ENCODE measurements at places on chromosomes 16 and 17.

- DNase-seq = no peak
These were observed 26.0 kb downstream of the NEUROD2 start for GRCh38 chr17:39581759-39582085.

DNA sequence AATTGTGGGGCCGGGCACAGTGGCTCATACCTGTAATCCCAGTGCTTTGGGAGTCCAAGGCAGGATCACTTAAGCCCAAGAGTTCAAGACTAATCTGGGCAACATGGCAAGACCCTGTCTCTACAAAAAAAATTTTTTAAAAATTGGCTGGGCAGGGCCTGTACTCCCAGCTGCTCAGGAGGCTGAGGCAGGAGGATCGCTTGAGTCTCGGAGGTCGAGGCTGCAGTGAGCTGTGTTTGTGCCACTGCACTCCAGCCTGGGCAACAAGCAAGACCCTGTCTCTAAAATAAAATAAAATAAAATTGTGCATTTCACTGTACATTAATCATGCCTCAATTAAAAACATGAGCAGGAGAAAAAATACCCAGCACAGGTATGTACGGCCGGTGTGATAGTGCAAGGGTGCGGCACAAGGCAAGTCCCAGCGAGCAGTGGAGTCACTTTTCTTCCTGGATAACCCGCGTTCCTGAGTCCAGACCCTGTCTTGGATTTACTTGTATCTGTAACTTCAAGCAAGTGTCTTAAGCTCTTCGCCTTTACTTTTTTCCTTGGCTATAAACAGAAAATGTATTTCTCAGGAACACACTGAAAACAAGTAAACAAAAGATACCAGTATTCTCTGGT is 11.4 kb downstream of the ZDHHC7 start:
- no peak for DNase-seq

DNA sequence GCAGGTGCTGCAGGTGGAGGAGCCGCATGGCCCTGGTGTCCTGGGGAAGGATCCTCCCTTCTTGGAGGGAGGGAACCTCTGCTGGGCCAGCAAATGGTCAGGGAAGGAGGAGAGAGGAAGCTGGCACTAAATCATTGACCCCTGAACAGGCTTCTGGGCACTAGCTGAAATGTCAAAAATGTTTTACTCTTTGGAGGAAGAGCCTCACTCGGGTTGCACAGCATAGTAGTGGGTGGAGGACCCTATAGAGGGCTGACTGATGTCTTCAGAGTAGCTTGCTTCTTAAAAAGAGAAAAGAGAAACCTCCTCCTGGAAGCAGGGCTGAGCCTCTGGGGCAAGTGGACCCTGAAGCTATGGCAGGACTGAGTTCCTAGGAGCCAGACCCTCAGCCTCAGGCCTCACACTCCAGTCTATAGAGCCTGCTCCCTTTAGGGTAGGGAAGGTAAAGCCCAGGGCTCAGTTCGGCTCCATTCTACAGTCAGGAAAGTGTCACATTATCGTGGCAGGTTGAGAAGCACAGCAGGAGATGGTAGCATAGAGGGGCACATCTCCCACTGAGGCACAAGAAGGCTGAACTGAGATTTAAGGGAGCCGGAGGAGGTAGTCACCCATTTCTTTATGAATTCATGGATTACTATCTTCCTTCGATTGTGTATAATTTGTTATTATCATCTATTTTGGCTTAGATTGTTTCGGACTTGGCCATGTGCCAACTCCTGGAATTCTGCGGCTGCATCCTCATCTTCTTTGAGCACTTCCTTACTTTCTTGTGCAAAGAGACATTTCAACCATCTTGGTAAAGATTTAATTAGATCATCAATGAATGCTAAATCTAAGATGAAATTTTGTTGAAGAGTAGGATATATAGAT is 7.3 kb upstream of the CUEDC1 start:
- no peak for DNase-seq

DNA sequence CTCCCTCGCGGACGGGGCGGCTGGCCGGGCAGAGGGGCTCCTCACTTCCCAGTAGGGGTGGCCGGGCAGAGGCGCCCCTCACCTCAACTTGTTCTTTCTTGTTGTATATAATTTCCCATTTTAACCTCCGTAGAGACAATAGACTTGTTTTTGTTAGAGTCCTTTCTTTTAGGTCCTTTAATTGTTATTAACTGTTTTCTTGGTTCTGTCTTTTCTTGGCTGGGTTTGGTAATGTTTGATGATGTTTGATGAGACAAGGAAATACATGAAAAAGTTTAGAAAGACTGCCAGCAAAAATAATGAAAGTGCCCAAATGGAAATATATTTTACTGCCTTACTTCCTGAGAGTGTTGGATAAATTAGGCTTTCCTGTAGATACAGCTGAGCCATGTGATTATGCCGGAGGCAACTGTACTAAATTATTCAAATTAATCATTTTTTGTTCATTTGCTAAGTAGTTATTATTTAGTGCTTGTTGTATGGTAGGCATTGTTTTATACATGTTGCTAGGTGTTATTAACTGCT is 30.9 kb downstream of the PRPSAP2 start:
- DNase-seq = no peak

DNA sequence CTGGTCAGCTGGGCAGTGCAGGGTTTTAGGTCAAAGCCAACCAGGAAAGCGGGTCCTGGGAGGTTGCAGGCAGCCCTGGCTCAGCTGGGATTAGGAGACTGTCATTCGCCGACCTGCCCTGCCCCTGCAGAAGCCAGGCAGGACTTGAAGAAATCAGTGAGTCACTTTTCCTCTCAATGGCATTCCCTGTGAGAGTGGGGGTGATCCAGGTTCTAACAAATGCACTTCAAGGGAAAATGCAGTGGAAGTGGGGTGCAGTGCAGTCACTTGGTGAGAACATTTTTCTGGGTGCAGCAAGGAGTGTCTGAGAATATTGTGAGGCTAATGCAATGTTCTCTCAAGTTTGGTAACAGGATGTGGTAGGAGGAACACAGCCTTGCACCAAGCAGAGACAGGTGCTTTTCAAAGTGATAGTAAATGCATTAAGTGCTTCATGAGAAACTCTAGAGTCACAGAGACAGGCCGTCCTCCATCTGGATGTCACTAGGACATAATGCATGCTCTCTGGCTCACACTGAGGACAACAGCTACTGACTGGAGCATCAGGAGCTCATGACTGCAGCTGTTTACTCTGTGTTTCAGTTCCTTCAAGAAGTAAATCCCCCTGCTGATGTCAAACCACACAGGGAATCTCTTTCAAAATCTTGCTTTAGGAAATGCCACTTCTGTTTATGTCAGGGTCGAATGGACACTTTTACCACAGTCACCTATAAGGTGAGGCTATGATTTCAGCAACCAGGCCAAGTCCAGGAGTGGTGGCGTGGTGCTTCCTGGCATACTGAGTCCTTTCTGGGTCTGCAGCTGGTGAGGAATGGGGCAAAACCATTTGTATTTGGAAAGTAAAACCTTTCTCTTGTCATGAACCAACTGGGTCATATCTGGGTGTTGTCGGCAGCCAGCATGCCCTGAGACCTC is 16.7 kb downstream of the CDK5R1 start:
- no peak for DNase-seq

DNA sequence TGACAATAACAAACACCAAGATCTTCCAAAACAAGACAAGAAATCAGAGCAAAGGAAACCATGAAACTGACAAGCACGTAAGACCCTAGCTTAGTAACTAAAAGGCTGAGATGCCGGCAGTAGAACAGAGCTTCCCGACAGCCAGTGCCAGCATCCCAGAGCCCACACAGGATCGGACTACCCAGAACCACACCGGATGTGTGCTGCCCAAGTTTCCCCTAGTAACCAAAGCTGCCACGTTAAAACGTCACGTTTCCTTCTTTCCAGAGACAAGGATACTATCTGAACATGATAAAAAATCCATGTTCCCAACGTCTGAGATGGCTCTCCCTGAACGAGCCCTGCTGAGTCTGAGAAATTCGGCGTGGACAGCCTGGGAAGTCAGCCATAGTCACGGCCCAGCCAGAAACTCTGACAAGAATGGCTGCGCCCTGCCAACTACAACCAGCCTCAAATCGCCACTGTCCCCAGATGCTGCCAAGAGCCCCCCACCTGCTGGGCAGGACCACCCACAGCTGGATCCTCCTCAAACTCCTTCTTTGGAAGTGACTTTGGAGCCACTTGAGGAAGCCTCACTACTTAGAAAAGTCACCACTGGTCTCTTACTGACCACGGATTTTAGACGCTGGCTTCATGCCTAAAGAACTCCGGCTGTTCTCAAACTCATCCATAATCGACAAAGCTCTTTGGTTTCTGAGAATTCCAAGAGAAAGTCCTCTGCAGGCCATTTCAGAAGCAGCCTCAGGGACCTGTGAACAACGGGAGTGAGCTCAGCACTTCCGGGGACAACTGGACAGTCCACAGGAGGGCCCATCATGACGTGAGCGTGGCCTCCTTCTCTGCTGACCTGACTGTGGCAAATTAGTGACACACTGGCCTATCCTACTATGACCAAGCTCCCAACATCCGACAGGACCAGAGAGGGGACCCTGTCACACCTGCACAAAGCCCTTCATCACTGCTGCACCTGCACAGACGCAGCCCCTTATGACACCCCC is 16.7 kb downstream of the CCDC57 start:
- DNase-seq = no peak

DNA sequence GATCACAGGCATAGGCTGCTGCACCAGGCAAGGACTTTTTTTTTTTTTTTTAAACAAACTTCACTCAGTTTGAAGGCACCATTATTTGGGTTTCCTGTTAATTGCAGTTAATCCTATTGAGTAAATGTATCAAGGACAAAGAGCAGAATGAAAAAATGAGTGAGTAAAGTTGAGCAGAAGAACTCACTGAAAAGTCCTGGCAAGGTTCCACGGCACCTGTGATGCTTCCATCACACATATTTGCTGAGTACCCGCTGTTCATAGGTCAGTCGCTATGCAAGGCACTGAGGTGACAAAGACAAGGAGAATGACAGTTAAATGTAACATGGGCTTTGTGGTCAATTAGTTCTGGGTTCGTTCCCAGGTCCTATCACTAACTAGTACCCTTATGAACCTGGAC is 670.0 kb downstream of the MAF start:
- DNase-seq = no peak

- DNase-seq = no peak
These were observed 6.3 kb downstream of the HAGH start for GRCh38 chr16:1820096-1820945.

DNA sequence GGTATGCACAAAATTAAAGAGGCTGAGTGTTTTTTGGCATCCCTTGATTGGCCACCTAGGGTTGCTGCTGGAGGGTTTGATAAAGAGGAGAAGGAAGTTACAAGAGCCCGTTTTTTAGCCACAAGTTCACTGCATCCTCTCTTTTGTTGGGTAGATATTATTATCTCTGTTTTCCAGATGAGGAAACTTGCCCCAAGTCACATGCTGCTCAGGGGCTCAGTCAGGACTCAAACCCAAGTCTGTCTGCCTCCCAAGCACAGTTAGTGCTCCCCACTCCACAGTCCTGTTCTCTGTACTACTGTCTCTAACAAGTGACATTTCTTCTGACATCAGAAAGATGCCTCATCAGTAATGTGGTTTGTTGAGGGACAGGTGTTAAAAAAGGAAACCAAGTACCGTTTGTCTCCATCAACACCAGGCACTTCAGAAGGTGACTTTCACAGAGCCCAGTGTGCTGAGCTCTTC is 1.4 kb downstream of the NT5M start:
- no peak for DNase-seq

DNA sequence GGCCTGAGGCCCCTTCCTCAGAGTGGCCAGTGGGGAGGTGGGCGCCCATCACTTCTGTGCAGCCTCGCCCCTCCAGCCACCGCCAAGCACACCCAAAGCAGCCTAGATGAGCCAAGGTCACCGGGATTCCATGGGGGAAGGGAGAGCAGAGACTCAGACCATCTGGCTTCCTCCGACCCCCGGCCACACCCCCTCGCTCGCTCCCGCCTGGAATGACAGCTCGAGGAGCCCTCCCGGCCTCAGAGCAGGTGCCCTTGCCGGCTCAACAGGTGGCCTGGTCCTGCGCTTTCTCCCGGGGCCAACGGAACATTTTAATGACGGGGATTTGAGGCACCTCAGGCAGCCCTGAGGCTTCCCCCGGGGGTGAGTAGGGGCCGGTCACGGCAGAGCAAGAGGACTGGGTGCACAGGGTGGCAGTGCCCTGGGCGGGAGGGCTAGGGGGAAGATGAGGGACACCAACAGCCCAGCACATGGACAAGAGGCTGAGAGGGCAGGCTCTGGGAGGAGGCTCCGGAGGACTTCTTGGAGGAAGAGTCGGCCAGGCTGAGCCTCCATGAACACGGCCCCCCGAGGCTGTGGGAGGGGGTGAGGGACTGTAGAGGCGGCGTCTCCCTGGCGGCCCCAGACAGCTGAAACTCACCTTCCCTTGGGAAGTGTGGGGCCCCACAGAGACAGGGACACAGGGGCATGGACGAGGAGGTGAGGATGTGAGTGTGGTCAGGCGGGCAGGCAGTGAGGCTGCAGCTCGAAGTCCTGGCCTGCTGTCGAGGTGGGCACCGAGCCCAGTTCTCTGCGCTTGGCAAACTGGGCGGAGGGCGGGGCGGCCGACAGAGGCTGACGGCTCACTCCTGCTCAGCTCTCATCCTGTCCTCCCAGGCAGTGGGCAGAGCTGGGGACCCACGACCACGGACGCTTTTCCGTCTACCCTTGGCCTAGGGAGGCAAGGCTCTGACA is 12.5 kb upstream of the C1QTNF8 start:
- DNase-seq = peak; percentile 48

DNA sequence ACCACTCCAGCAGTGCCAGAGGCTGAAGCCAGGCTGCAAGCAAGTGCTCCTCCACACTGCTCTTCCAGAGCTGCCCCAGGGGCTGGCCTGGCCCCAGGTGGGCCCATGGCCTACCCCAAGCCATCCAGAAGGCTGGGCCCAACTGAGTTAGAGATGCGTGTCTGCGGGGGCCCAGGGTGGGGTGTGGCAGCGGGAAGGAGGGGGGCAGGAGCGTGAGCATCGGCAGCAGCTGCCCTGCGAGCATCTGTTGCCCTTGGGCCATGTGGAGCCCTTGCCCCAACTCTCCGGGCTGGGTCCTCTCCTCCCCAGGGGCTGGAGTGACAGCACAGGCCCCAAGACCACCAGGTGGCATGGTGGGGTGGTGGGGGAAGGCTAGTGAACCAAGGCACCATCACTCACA is 7.3 kb upstream of the SREBF1 start:
- no peak for DNase-seq

DNA sequence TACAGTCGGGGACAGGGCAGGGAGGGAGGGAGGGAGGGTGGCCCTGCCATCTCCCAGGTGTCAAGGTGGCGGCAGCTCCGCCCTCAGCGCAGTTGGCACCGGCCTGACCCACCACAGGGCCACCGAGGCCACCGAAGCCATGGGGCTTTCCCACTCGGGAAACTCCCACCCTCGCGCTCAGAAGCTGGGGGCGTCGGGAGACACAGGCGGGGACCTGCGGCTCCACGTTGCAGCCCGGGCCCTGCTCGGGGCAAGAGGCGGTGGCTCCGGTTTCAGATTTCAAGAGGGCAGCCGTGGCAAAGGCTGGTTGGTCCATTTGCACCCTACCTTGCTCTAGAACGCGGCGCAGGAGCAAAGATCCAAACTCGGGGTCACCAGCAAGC is 544 bp downstream of the CYB561 start:
- no peak for DNase-seq

Data from left ventricle myocardium inferior (tissue), 1 donor.